B cell (primary cell): ENCODE measurements at places on chromosomes 7 and 10. TPM values are rescaled to one million over a fixed set of nuclear protein-coding genes. Genes with fewer than 3 reads are reported as not detected.

SLC25A13 gene
- total RNA-seq, result 30.9 and 39.6 TPM in 2 replicates

MOGAT3 gene
- not detected in 2 replicates for total RNA-seq

CRHR2 gene
- not detected in 2 replicates for total RNA-seq

PRLHR gene
- not detected in 2 replicates for total RNA-seq

METTL27 gene
- total RNA-seq, result 1.5 and 1.9 TPM in 2 replicates

CCT6A gene
- total RNA-seq, result 71.3 and 79.0 TPM in 2 replicates

HABP2 gene
- total RNA-seq, result 0.10 TPM in 1 of 2 replicates, not detected in the other

GNGT1 gene
- not detected in 2 replicates for total RNA-seq

TCERG1L gene
- 0.10 TPM in 1 of 2 replicates, not detected in the other for total RNA-seq

FAM25A gene
- not detected in 2 replicates for total RNA-seq

TRIM50 gene
- not detected in 2 replicates for total RNA-seq

PSMA2 gene
- 40.6 and 47.8 TPM in 2 replicates for total RNA-seq

OPN4 gene
- total RNA-seq, result not detected in 2 replicates

VPS37D gene
- 0.71 and 0.78 TPM in 2 replicates for total RNA-seq

LIPM gene
- total RNA-seq, result not detected in 2 replicates

NYAP1 gene
- total RNA-seq, result not detected in 2 replicates

SYT15 gene
- total RNA-seq, result 0.94 and 1.1 TPM in 2 replicates

LSM5 gene
- 32.1 and 34.7 TPM in 2 replicates for total RNA-seq

NKX6-2 gene
- not detected in 2 replicates for total RNA-seq
